ENCODE measurements at places on chromosomes 2 and 18.

GRCh38 chr2:223148516-223148915 is 96.5 kb downstream of the KCNE4 start:
- DNase-seq: no peak

DNA sequence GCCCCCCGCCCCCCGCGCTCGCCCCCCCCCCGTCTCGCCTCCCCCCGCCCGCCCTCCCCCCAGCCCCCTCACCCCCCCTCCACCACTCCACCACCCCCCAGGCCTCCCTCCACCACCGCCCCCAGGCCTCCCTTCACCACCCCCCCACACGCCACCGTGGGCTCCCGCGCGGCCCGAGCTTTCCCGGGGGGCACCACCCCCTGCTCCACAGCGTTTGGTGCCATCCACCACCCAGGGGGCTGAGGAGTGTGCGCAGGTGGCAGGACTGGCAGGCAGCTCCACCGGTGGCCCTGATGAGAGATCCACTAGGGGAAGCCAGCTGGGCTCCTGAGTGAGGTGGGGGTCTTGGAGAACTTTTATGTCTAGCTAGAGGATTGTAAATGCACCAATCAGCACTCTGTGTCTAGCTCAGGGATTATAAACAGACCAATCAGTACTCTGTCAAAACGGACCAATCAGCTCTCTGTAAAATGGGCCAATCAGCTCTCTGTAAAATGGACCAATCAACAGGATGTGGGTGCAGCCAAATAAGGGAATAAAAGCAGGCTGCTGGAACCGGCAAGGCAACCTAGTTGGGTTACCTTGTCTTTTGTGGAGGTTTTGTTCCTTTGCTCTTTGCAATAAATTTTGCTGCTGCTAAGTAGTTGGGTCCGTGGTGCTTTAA is 43.0 kb upstream of the ITSN2 start:
- no peak for DNase-seq

- DNase-seq: no peak
These were observed 602.9 kb downstream of the ARHGAP15 start for GRCh38 chr2:143732076-143732475.

GRCh38 chr2:151849413-151850010 is 21.3 kb upstream of the ARL5A start:
- DNase-seq: no peak

DNA sequence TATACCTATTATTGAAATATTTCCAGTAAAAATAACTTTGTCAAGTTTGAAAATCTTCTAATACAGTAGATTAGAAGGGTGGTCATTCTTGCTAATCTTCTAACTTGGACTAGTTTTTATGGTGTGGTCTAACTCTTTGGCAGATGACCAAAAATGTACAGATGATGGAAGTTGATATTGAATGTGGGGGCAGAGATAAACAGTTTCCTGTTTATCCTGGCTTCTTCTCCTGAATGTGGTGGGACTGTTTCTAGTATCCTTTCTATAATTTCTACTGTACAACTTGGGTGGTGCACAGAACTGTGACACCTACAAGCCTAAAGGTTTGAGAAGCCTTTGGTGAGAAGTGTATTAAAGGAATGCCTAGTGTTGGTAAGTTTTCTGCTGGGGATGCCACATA is 178.7 kb downstream of the PDE11A start:
- peak; percentile 74 for DNase-seq

DNA sequence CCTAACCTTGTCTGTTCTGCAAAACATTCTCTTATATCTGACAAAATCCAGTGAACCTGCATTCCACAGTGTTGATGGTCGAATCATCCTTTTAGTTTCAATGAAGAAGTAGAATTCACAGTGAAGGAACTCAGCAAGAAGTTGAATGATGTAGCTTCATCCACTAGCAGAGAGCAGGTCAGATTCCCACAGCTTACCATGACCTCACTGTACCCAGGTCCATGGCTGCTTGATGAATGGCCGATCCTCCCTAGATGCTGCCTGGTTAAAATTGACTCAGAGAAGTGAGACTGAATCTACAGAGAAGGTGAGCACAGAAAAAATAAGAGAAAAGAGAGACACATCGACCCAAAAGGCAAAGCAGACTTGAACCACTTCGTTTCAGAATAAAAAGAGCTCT is 906.0 kb upstream of the CHAC2 start:
- no peak for DNase-seq

DNA sequence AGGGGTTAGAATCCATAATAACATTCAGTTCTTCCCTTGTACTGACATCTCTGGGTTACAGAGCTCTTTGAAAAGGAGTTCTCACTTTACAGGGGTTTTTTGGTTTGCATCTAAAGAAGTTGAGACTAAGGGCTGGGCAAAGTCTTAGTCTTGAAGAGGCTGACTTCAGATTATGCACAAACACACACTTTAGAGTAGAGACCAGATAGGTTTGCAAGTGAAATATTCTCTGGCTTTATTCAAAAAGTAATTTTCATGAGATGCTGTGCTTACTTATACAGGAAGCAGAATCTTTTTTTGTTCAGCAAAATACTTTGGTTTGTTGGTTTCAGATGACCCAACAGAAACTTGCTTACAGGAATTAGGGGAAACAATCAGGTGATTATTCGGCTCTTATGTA is 410.9 kb upstream of the LRRTM1 start:
- DNase-seq: no peak

DNA sequence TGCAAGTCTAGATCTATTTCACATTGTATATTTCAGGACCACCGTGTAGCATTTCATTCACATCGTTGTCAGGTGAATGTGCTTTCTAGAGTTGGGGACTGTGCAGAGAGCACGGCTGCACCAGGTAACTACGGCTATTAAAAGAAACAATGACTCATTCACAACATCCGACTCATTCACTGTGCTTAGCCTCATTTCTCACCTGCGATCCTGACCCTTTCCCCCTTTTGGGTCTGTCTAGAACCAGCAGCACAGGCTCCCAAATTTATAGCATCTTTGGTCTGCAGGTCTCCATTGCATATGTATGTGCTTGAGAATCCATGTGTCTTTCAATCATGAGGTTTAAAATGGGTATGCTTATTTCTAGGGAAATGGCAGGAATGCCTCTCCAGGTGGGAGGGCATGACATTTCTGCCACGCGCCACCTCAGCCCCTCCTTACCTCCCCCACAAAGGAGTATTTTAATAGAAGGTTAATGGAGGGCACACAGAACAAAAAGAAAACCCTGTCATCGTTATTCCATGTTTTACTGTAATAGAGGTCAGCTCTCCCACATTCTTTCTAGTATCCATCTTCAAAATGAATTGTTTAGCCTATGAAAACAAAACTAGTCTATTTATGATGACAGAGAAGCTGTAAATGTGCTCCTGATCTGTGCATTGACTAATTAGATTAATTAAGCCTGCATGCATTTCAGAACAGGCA is 246.7 kb upstream of the EPHA4 start:
- no peak for DNase-seq

GRCh38 chr18:42330296-42330695 is 375.3 kb downstream of the PIK3C3 start:
- DNase-seq: no peak

GRCh38 chr2:204931562-204931961 is 386.3 kb downstream of the PARD3B start:
- DNase-seq: no peak

GRCh38 chr18:57930476-57930875 is 113.5 kb upstream of the NEDD4L start:
- peak; percentile 38 for DNase-seq

DNA sequence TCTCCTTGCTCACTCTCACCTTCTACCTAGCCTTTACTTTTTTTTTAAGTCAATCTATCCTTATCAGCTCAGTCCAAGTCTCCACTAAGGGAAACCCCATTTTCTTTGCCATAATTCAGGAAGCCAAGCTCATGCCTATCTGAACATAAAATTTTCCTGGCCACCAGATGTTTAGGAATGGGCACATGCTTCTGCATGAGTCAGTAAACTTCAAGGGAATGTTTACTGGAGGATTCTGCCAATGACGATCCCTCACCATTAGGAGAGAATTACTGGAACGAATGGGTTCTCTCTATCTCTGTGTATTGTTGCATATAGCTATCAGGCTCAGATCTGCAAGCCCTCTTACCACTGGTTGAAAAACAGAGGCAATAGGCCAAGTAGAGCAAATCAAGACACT is 731.7 kb upstream of the ZNF804A start:
- DNase-seq: no peak

GRCh38 chr2:212956665-212957607 is 194.5 kb downstream of the IKZF2 start:
- peak; percentile 64 for DNase-seq

DNA sequence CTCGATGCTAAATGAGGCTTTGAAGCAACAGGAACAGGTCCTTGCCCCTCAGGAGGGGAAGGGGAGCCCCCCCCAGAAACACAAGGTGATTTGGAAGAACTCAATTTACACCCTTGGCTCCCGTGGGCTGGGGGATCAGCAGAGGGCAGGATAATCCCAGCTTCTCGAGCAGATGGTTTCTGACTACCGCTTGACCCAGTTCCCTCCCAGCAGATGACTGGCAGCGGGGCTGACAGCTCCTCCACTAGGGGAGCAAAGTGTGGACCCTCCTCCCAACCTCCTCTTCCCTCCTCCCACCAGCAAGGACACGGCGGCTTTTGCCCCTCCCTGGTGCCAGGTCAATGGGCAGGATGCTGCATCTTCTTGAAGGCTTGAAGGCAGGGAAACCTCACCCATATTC is 3.5 kb upstream of the INHBB start:
- no peak for DNase-seq

DNA sequence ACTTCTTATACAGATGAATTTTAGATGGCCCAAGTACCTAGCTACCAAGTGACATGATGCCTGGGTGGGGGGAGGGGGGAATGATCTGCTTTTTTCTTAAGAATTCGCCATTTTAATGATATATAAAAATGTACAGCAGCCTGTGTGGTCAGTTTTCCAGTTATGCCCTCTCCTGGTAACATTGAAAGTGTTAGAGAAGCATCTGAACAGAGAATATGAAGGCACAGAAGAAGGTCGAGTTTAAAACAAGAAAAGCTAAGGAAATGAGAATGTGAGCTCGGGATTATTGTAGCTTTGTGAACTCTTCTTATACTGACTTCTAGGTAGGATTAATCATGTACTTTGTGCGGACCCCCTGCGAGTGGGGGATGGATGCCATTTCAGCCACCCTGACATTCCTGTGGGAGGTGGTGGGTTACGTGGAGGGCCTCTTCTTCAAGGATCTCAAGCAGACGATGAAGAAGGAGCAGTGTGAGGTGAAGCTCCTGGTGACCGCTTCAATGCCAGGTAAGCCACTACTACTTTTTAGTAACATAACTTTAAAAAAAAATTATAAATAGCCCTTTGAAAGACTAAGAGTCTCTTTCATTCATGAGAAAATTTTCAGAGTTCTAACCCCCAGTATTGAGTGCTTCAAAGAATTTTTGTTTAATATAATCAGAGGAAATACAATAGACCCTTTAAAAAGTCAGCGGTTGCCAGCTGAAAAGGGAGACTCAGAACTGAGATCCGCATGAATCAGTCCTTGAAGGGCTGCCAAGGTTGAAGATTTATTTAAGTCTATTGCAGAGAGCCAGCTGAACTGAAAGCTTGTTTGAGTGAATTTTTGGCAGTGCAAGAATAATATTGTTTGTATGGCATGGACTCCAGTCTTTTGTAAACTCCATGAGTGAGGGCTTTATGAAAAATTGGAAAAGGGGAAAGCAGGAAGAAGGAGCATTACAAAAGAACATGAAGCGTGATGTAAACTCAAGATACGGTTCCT is 68.6 kb upstream of the RPE start:
- peak; percentile 30 for DNase-seq

GRCh38 chr2:55985406-55985805 is 61.8 kb upstream of the EFEMP1 start:
- peak; percentile 30 for DNase-seq

DNA sequence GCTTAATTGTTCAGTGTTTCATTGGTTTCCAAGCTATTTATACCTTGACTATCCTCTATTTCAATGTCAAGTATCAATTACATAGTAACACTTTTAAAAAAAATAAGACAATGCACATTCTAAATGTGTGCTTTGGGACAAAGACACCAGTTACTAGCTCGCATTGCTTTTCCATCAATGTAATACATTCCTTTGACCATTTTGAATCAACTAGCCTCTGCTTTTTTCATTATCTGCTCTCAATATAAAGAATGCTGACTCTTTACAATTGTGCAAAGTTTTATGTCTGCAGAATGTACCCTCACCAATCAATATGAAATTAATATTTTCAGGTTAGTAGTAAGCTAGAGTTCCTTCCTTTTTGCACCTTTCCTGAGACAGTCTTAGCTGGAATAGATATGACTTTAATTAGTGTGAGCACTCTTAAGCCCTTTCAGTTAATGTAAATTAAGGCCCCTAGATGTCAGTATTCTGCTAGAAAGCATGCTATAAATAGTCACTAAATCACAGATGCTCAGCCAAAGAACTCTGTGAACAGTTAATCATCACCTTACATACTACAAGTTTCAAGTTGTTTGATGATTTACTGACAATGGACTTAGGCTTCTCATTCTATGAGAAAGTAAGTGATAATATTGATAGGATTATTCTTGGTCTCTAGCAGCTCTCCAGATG is 413.6 kb downstream of the PTH2R start:
- DNase-seq: peak; percentile 73

DNA sequence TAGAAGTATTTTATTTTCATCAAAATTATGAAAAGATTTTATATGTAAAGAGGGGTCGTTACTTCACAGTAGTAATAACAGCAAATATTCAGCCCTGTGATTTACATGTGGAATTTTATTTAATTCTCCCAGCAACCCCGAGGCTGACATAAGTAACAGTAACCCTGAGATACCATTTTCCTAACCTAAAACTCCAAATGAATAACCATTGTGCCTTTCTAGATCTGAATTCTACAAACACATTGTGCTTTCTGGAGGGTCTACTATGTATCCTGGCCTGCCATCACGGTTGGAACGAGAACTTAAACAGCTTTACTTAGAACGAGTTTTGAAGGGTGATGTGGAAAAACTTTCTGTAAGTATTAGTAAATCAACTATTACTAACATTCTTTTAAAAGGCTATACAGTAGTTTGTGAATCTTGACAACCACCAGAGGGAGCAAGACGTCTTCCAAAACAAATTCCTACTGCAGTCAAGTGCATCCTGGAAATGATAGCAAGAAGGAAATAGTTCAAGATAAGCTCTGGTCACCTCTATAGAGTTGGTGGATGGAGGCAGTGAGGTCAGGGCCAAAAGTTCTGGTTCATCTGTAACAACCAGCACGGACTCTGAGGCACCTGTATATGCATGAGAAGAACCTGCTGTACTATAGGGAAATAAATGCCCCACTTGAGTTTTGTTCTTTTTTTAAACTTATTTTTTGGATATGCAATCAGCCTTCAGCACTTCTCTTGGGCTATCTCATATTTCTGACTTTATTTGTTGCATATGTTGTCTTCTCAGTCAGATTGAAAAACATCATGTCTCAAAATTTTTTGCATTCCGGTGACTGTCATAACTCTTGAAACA is 37.4 kb downstream of the ACTR2 start:
- DNase-seq: peak; percentile 53

- DNase-seq: peak; percentile 13
These were observed 2.3 kb downstream of the KRCC1 start for GRCh38 chr2:88053296-88053695.

Data from OCI-M1 (cell line).